Activated CD4-positive, alpha-beta T cell treated with anti-CD3 and anti-CD28 coated beads, Interleukin-2, amount 10 ng/mL, durations not matched to agents 24 days and 14 days (primary cell): ENCODE measurements at places on chromosomes 1 and 21. TPM values are rescaled to one million over a fixed set of nuclear protein-coding genes. Genes with fewer than 3 reads are reported as not detected.

The FCER1G gene
- total RNA-seq, result 0.63 TPM in 1 of 2 replicates, not detected in the other

DNA sequence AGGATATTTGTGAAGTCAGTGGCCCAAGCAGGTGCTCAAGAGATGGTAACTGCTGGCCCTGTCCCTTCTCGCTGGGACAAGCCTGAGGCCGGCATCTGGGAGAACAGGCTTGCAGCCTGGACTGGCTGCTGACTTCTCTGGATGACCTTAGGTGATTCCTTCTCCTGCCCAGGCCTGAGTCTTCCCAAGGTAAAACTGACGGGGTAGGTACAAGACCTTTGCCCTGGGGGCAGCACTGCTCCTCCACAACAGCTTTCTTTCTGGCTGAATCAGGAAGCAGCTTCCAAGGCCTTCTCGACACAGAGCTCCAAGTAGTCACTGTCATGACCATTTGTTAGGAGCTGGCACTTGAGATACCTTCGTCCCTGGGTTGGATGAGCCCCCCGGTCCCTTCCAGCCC, 59.6 kb downstream of the DMRTB1 start:
- DNase-seq, result no peak

DNA sequence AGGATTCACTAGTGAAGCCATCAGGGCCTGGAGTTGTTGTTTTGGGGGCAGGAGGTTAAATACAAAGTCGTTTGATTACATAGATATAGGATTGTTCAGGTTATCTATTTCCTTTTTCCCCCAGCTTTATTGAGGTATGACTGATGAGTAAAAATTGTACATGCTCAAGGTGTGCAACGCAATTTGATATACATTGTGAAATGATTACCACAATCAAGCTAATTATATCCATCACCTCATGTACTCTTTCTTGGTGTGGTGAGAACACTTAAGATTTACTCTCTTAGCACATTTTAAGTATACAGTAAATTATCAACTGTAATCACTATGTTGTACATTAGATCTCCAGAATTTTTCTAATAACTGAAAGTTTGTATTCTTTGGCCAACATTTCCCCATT, 6.0 kb downstream of the FGGY start:
- no peak for DNase-seq

GRCh38 chr1:15198684-15199083, 45.1 kb downstream of the TMEM51 start:
- DNase-seq, result no peak

The C1orf87 gene
- not detected in 2 replicates for total RNA-seq

The KCNK2 gene
- not detected in 2 replicates for total RNA-seq

- DNase-seq, result no peak
Observed at GRCh38 chr1:1215080-1215676, 1.2 kb upstream of the TNFRSF4 start.

The SYTL1 gene
- 29.7 and 29.8 TPM in 2 replicates for total RNA-seq

DNA sequence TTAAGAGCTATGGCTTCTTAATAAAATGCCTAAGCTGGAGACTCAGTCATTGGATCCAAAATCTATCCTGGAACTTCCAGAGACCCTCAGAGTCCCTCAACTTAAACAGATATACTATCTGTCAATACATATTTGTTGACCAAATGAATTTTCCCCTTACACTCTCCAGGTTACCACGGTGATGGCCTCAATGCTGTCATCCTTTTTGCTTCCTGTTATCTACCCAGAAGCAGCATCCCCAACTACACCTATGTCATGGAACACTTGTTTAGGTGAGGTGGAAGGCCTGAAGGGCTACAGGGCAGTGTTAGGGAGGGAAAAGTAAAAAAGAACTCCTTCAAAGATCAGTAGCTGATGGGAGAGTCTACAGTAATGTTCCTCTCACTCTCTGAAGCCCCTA, 4.4 kb upstream of the C1orf56 start:
- DNase-seq, result peak; percentile 76

The LRRN2 gene
- 0.05 TPM in 1 of 2 replicates, not detected in the other for total RNA-seq
